Activated naive CD8-positive, alpha-beta T cell treated with anti-CD3 and anti-CD28 coated beads for 36 hours (primary cell): ENCODE measurements at places on chromosomes 2 and 18.

- no peak for DNase-seq
Observed at GRCh38 chr2:163756588-163756987, 20.8 kb upstream of the FIGN start.

DNA sequence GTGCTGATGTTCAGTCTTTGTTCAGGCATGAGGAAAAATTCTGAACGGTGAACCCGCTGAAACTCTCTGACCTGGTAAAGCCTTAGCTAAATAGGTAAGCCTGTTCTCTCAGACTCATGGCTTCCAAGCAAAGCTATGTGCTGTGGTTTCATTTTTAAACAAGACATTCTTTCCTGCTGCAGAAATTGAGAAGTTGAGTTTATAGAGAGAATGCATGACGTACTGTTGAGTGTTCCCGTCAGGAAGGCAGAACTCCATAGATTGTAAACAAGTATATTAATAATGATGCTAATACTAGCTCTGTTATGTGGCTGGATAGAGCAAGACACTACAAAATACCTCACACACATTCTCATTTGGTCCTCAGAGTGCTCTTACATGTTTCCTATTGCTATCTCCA is 424.0 kb upstream of the CRIM1 start:
- no peak for DNase-seq

DNA sequence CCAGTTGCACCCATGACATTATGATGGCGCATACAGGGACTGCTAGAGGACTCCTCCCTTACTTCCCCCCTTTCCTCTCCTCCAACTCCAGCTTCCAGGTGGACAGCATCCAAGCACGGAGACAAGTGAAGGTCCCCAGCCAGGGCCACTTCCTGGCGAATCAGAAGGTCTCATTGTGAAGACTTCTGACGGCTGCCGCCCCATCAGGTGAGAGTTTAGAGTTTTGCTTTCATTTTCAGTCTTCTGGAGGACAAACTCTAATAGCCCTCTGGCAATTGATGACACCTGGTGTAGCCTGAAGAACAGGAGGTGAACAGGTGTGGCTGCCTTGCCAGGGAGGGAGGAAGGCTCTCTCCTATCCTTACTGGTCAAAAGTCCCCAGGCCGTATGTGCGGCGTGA is 77.3 kb upstream of the KCNH7 start:
- DNase-seq: no peak

GRCh38 chr18:65221115-65221514 is 529.7 kb upstream of the CDH7 start:
- DNase-seq: no peak

GRCh38 chr2:234240917-234241316 is 190.4 kb downstream of the SPP2 start:
- DNase-seq: no peak

DNA sequence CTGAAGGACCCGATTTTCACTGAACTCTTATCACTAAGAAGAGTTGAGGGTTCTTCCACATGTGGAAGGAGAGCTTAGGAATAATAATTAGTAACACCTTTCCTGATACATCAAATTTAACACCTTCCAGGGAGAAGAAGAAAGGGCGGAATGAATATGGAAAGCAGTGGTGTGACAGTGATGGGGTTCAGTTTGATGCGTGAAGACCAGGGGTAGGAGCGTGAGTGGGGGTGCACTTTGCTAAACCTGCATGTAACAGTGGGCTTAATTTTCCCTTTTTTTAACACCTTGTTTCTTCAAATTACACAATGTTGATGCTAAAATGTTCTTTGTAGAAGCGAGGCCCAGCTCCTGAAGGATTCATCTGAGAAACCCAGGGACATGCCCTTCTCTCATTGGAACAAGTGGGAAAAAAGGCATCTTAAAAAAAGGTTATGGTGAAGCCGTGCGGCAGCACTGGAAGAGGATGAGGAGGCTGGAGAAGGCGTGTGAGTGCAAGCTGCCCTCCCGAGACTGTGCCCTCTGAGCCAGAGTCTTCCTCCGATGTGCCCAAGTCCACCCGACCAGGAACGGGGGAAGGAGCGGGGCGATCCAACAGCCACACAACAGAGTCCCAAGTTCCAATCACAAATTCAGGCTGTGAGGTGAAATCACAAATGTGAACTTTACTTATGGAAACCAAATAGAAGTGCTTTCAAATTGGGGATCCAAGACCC is 80.8 kb downstream of the MBP start:
- no peak for DNase-seq

- peak; percentile 8 for DNase-seq
Observed at GRCh38 chr2:230410861-230411569, 5.0 kb upstream of the SP100 start.

DNA sequence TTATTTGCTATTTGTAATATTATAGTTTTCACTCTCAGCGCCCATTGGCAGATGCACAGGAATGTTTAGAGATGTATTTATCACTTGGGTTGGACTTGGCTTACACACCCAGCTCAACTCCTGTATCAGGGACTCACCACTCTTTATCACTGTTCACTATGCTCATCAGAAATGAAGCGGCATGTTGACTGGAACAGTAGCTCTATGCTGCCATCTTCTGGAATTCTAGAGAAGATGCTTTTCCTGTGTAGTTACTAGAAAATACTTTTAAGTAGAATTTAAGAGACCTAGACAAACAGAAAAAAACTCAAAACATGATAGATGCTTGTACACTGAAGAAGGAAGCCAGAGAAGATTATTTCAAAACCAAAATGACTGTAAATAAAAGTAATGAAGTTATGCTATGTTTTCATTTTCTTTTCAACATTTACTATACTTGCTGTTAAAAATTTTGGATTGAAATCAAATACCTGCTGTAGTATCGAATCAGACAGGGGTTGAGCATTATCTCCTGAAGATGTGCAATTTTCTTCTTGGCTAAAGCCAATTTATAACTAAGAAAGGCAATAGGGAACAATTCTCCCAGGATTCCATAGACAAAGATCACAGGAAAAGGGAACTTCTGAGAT is 47.4 kb upstream of the NXPH2 start:
- DNase-seq: no peak

GRCh38 chr2:17951563-17951962 is 73.1 kb downstream of the KCNS3 start:
- DNase-seq: no peak

DNA sequence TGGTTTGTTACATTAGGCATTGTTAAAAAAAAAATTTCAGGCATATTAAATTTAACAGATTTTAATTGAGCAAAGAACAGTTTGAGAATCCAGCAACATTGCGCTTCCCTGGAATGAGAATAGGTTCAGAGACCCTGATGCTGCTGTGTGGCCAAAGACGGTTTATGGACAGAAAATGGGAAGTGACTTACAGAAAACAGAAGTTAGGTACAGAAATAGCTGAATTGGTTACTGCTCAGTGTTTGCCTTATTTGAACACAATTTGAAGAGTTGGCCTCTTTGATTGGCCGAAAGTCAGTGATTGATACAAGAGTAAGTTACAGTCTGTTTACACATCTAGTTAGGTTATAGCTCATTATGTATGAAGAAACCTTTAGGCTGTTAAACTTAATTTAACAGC is 6.0 kb upstream of the NEDD4L start:
- no peak for DNase-seq

DNA sequence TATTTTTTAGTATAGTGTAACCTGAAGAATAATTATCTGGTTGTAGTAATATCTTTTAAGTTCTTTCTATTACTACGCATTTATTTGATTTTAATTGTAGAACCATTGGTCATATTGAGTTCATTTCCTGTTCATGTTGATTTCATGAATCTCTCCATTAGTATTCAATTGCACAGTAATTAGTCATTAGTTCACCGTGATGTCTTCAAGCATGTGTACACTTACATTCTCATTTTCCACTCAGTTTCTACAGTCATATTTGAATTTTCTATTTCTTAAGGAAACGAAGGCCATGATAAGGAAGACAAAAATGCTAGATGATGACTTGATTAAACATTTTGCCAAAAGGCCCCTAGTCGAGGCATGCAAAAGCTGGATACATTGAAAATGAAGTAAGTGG is 333.7 kb upstream of the FANCL start:
- DNase-seq: no peak

GRCh38 chr18:40911041-40911440 is 1044.0 kb upstream of the PIK3C3 start:
- DNase-seq: no peak

- no peak for DNase-seq
Observed at GRCh38 chr18:25651553-25651952, 299.6 kb upstream of the ZNF521 start.
